ENCODE measurements at places on chromosomes 12 and 14.

DNA sequence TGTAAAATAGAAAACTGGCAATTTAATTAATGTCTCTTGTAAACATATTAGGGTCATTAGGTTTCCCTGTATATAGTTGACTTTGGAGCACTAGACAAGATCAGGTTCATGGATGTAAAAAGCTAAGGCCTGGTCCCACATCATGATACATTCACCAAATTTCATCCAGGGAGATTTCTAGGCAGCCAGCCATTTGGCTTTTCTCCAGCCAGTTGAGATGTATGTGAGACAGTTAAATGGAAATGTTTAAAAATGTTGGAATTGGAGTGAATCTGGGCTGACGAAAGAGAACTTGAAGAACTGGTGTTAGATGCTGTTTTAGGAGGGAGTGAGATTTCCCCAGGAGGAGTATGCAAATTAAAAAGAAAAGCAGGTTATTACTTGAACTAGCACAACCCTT, 41.8 kb upstream of the CLEC14A start:
- peak; percentile 63 for DNase-seq

DNA sequence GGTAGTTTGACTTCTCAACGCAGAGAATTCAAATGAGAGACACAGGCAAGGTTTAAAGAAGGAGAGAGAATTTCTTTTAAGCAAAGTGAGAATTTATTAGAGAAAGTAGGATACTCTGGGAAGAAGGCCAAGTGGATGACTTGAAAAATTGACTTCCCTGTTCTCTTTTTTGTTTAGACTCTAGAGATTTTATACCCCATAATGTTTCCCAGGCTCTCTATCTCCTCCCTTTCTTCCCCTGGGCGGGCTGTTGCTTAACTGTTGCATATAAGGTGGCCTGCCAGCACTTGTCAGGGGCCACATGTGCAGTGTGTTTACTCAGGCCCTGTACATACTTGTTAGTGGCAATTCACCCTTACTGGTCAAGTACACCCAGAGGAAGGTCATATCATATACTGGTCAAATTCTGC, 403.7 kb downstream of the SLC6A15 start:
- peak; percentile 66 for DNase-seq

DNA sequence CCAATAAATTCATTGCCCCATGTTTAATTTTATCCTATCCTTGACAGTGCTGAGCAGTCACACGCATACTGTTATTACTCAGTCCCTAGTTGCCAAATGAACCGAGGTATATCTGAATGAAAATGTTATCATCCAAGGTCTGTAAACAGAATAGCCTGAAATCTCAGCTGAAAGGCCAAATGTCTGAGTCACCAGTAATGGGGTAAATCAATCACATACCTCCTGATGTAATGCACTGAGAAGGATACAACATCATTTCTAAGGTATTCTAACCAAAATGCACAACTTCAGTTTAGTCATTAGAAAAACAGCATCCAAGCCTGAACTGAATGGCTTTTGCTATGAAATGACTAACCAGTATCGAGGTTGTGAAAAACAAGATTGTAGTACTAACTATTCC, 228.6 kb downstream of the DPF3 start:
- DNase-seq = no peak

DNA sequence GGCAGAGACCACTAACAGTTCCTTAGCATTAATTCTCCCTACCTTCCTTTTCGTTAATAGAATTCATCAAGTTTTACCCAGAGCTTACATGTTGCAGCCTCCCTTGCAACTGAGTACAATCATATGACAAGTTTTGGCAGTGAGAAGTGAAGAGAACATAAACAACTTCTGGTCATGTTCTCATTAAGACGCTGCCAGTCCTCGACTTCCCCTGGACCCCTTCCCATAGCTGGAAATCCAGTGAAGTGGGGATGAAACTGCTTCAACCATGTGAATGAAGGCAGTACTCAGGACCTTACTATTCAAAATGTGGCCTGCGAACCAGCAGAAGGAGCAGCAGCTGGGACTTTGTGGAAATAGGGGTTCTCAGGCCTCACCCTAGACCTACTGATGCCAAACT, 133.9 kb downstream of the SPTSSA start:
- peak; percentile 53 for DNase-seq

GRCh38 chr14:101132588-101132987, 229.1 kb upstream of the RTL1 start:
- DNase-seq = no peak

DNA sequence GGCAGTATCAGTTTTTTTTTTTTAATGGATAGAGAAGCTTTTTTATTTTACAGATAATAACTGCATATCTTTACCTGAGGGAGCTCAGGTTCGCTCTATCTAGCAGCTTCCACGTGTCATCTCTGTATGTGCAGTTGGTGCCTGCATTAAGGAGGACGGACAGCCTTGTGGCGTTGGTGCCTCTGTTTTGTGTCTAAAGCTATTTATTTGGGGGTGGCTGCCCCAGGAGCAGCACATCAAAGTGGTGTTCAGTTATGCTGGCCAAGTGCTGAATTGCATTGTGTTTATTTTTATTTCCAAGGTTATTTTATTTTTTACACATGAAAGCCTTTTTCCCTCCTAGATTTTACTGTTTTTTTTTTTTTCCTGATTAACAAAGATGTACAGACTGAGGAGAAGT, 59.7 kb downstream of the RASSF3 start:
- DNase-seq = no peak

GRCh38 chr12:69966409-69966808, 141.4 kb downstream of the MYRFL start:
- no peak for DNase-seq

- DNase-seq = no peak
These were observed 40.3 kb downstream of the IFNG start for GRCh38 chr12:68119250-68119649.

DNA sequence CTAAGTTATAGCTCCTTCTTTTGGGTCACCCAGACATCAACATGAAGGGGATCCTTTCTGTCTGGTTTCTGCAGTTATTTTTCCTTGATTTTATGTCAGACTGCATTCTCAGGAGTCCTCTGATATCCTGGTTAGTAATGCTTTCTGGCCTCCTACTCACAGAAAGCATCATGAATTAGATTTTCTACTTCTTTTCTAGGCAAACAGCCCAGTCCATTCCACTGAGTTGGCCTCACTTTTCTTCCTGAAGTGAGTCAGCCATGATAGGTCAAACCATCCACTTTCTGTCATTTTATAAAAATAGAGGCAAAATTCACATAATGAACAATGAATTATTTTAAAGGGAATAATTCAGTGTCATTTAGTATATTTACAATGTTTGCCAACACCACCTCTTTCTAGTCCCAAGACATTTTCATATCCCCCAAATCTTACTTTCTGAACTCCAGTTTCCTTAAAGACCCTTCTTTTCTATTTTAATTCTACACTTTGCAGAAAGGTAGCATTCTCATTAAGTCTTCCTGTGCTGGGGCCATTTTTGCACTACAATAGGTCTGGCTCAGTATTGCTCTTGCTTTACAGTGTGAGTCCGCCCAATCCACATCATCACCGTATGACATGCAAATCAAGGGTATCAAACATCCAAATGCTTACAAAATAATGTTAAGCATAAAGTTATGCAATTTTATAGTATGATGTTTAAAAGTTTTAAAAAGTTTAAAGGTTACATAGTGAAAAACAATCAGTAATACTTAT, 95.1 kb downstream of the UNC79 start:
- no peak for DNase-seq

DNA sequence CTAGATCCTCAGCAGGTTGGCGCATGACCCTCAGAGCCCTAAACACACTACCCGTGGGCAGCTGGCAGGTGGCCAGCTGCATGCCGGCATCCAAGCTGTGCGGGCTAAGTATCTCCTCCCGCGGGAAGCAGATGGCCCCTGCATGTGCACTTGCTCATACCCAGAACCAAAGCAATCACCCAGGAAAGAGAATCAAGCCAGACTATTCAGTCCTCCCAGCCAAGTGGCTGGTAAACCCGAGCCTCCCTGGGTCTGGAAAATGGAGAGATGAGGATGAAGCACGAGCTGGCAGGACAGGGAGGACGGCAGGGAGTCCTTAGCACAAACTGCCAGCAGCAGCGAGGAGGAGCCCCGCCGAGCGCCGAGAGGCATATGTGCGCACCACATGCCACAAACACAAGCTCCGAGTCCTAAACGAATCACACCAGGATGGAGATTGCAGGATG, 139.7 kb downstream of the RIMBP2 start:
- no peak for DNase-seq

DNA sequence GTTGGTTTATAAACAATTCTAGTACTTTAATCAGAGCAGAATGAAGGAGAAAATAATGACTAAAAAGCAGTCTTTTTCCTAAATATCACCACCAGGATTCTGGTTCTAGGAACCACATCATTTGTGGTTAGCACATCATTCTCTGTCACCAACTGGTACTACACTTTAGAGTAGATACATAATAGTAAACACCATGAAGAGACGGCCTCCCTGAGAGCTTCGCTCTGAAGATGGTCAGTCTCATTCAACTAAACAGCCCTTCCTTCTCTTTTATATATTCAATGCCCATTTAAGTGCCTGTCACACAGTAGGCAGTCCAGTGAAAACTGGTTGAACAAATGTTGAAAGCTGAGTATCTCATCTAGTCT, 10.9 kb downstream of the SLC38A2 start:
- no peak for DNase-seq
